ENCODE measurements at places on chromosomes 6 and 20.

- DNase-seq, result no peak
Measured at GRCh38 chr6:16625291-16626265, 135.7 kb downstream of the ATXN1 start.

- no peak for DNase-seq
Measured at GRCh38 chr6:81933608-81934051, 181.1 kb upstream of the TENT5A start.

DNA sequence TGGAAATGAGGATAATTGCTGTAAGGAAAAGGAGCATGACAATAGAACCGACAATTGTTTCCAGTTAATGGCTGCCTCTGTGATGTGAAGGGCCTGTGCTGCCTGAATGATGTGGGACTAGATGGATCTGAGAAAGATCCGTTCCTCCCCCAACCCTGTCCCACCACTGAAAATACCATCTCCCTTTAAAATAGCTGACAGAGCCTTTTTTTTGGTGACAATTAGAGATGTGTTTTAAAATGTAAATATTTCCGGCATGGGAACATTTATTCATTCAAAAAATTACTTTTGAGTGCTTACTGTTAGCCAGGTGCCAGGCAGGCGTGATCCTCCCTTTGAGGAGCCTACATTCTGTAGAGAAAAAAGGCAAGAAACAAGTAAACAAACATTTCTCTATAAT, 72.4 kb upstream of the SUPT3H start:
- no peak for DNase-seq

GRCh38 chr20:48816282-48817205, 11.3 kb downstream of the PREX1 start:
- DNase-seq, result no peak

- no peak for DNase-seq
Measured at GRCh38 chr6:22411376-22412105, 114.7 kb upstream of the PRL start.

GRCh38 chr20:46512943-46513844, at the start of gene ZNF334:
ZNF334 (minus strand) TSS chr20:46513559; CDS start chr20:46512102, 1,457 bp downstream.
- DNase-seq, result peak; percentile 12

GRCh38 chr6:36353411-36353915, 16.8 kb upstream of the BNIP5 start:
- no peak for DNase-seq

- DNase-seq, result peak; percentile 31
Measured at GRCh38 chr6:100257793-100258395, 206.8 kb downstream of the SIM1 start.

GRCh38 chr6:16766836-16767745, 5.8 kb upstream of the ATXN1 start:
- no peak for DNase-seq

DNA sequence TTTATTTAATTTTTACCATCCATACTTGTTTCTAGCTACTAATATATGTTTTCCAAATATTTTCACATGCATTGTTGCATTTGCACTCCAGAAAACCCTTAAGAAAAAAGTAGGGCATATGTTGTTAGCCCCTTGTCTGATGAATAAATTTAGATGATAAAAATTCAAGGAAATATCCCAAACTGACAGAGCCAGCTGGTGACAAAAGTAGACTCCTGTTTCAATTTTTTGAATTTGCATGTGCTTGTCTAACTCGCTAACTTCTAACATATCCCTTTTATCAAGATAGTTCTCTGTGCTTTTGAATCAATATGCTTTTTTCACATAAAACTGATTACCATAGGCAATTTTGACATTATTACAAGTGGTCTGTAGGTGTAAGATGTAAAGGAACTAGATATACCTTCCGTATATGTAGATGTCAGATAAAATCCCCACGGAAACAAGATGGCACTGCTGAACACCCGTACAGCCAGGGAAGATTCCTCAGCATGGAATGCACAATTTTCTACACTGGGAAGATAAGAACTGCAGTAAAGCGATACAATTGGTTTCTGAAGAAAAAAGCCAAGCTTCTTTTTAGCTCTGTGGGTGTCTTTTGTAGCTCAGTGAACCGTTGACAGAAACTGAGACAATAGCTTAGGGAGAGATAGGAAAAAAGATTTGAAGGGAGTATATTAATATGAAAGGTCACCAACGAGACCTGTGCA, 437.6 kb upstream of the RNF217 start:
- no peak for DNase-seq

GRCh38 chr6:111872401-111873177, 663 bp downstream of the FYN start:
- DNase-seq, result no peak

DNA sequence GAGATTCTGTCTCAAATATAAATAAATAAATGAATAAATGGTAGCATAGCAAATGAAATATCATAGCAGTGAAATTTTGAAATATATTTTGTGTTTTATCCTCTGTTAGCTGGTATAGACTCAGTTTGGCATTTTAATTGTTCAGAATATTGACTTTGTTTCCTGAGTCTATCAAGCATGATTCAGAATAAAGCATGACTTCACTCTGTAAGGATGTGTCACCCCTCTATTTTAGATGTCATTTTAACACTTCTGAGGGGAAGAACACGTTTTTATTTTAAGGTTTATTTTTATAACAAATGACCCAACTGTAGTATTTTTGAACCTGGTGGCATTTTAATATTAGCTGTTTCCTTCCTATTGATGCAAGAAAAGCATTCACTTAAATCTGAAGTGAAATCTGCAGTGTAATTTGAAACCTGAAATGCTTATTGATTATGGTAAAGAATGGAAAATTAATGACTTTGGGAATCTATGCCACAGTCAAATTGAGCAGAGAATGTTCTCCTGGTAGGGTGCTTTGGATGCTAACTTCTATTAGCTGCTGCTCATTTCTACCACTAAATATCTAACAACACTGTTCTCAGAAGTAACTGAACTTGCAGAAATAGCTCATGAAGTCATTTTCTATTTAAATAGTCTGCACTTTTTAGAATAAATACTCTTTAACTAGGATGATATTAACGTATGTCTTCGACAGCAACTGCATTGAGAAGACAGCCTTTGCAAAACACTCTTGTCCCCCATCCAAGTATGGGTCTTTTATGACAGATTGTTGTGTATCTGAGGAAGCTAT, 114.2 kb downstream of the SOX4 start:
- peak; percentile 51 for DNase-seq

GRCh38 chr20:5529331-5530148, 212.8 kb upstream of the PROKR2 start:
- peak; percentile 70 for DNase-seq

DNA sequence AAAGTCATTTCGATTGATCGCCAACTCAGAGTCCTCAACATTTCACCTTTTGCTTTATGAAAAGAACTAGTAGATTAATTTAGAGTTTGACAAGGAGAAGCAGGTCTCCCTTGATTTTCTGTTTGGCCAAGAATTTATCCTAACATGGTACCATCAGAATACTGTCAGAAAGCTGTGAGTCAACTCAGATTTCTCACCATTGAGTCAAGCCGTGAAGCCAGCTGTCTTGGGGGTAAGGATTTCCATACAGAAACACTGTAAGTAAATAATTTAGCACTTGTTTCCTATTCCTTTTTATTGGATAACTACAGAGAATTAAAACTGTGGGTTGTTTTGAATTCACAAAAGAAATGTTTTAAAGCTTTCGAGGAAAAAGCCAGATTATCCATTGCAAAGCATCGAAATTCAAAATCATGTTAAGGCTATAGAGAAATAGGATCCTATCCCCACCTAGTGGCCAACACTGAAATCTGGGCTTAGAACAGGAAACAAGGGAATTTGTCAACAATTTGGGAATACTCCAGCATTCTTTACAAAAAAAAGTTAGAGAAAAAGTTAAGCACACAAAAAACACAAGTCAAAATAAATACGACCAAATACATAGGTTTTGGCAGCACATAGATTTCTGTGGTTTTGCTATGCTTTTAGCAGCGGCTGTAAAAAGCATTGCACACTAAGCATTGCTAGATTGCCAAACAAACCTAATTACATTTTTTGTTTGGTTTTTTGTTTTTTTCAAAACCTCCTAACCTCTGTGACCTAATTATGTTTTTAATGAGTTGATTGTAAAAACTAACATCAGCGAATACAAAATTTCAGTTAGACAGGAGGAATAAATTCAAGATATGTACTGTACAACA, 44.2 kb downstream of the COL11A2 start:
- DNase-seq, result peak; percentile 46

- no peak for DNase-seq
Measured at GRCh38 chr6:16679050-16679449, 82.2 kb downstream of the ATXN1 start.

GRCh38 chr6:167244991-167245390, 46.1 kb upstream of the UNC93A start:
- no peak for DNase-seq

- DNase-seq, result no peak
Measured at GRCh38 chr6:15287670-15288375, 42.0 kb downstream of the JARID2 start.

GRCh38 chr6:16824845-16825685, 63.8 kb upstream of the ATXN1 start:
- DNase-seq, result no peak

- no peak for DNase-seq
Measured at GRCh38 chr6:34114695-34115402, 31.0 kb downstream of the GRM4 start.

- DNase-seq, result peak; percentile 11
Measured at GRCh38 chr6:92459606-92460005, 959.8 kb downstream of the EPHA7 start.

DNA sequence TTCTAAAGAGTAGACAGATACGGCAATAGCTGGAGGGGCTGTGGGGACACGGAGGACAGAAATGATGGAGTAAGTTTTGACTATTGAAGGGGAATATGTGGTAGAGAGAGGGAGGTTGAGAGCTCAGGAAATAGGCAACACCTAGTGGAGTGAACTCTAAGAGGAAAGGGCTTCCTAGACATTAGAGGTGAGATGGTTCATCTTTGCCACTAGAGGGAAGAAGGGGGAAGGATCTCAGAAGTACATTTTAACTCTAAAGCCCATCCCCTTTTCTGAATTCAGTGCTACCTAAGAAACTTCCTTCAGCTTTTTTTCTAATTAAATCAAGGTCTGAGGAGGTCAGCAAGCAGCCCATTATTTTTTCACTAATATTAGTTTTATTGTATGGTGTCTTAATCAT, 689.4 kb upstream of the MAP3K7 start:
- DNase-seq, result no peak

DNA sequence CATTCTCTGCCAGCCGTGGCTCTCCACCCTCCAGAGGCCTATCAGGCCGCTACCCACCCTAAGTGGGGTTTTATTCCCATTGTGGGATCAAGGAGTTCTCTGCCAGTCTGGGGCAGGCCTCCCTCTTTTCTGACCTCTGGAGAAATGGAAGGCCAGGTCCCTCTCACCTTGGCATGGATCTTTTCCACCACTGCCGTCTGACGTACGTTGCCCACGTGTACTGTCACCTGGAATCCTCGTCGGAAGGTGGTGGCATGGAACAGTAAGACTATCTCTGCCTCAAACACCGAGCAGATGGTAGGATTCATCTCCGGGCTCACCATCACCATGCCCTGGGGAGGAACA, 7.3 kb downstream of the GTPBP2 start:
- no peak for DNase-seq

- no peak for DNase-seq
Measured at GRCh38 chr6:126661646-126662045, 321.7 kb downstream of the CENPW start.

DNA sequence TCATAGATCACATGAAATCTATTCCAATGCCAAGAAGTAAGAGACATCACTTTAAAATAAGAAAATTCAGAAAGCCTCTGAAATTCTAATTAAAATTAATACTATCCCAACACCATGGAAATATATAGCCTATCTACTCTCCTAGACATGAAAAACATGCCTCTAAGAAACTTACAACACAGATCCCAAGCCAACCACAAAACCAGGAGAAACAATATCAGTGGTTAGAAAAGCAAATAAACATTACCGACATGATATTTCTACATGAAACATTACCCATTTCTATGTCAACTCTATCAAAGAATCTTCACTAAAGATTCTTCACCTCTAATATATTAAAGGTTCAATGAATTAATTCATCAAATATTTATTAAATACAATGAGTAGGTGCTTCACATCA, 4.8 kb downstream of the EPB41L2 start:
- DNase-seq, result no peak

- DNase-seq, result no peak
Measured at GRCh38 chr6:12613811-12614210, 102.8 kb upstream of the PHACTR1 start.

- no peak for DNase-seq
Measured at GRCh38 chr6:165229216-165229615, 80.2 kb downstream of the C6orf118 start.

DNA sequence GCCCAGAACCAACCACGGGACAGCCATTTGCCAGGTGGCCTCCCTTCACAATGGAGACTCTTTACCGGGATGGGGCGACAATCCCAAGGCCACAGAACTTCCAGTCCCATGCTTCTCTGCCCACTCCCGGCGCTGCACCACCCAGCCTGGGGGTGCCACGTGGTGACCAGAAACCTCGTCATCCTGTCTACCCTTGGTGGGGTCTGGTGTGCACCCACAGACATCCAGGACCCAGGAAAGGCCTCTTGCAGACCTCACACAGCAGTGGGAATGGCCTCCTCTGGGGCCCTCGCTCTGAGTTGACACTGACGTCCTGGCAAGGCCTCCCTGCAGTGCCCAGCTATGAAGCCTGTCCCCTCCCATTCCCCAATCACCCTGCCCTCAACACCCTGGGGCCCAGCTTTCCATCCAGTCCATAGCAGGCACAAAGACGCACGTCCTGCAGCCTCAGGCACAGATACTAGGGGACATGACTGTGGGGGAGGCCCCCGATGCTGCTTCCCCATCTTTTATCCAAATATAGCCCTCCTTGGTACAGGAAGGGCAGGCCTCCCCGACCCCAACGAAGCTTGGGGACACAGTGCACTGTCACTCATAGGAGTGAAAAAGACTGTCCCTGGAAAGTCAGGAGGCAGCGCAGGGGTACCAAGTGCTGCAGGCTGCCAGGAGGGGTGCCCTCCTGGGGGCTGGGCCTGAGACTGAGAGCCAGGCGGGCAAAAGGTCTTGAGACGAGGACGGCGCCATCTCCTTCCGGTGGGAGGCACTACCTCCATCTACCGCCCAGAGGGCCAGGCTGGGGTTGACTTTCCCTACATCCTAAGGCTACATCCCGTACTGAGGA, 7.2 kb downstream of the CST7 start:
- DNase-seq, result no peak

DNA sequence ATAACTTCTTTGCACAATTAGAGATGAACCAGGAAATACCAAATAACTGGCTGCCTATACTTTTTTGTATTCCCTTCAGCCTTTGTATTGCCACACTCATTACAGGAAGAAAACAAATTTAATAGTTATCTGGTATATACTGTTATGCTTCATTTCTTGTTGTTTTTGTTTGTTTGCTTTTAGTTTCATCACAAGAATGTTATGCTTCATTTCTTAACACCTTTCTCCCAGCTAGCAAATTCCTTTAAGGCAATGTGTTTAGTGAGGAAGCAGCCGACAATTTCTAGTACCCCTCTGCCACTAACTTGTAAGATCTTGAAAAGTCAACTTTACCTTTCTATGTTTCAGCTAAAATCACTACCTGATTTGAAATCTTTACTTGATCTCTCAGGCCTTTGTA, 1.4 kb downstream of the NCOA6 start:
- no peak for DNase-seq

- no peak for DNase-seq
Measured at GRCh38 chr6:25239059-25239458, 40.1 kb upstream of the CARMIL1 start.
